Esophagus muscularis mucosa (tissue), 4 donors: ENCODE measurements at places on chromosomes 4 and X. TPM values are rescaled to one million over a fixed set of nuclear protein-coding genes. Genes with fewer than 3 reads are reported as not detected.

GRCh38 chr4:185222598-185222997 lies 13.2 kb downstream of the SNX25 start:
- no peak overlapping the region for H3K27ac ChIP-seq
- H3K4me3 ChIP-seq = no peak overlapping the region
- no peak for DNase-seq
- H3K36me3 ChIP-seq = no peaks in the 10 kb centered on the region
- H3K27me3 ChIP-seq = no peaks in the 10 kb centered on the region

- no peaks in the 10 kb centered on the region for H3K27me3 ChIP-seq
- H3K27ac ChIP-seq = no peak overlapping the region
- no peaks in the 10 kb centered on the region for H3K36me3 ChIP-seq
- DNase-seq = no peak
- H3K4me3 ChIP-seq = no peak overlapping the region
- no peaks in the 10 kb centered on the region for H3K4me1 ChIP-seq
Measured at GRCh38 chr4:96154676-96155075, 314.8 kb downstream of the PDHA2 start.

DNA sequence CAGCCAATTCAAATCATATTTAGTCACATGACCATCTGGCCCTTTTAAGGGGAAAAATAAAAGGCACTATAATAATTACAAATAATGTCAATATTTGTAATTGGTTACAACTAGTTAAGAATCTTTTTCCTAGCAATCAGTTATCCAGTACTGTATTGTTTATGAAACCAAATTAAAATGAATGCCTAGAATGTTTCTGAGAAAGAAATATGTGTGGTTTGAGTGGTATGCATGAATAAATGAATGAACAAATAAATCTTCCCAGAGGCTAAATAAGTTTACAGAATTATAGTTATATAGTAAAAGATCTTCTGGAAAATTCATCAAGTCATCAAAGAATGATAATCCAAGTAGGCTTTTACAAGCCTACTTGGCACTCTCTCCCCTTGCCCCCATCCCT lies 55.8 kb upstream of the F8A3 start:
- DNase-seq = no peak
- no peak overlapping the region for H3K27ac ChIP-seq
- peaks cover 14% of the 10 kb centered on the region for H3K36me3 ChIP-seq
- no peak overlapping the region for H3K4me3 ChIP-seq
- no peaks in the 10 kb centered on the region for H3K27me3 ChIP-seq

- peaks cover 46% of the 10 kb centered on the region for H3K4me1 ChIP-seq
- peak within 1 kb of the TSS; percentile 92 for H3K27ac ChIP-seq
- DNase-seq = no peak
- no peaks in the 10 kb centered on the region for H3K36me3 ChIP-seq
Measured at GRCh38 chr4:74794382-74795010, at the start of gene BTC. Gene BTC, minus strand, starts transcription at chr4:74794523. Its CDS starts 198 bp downstream, at chr4:74794325.

DNA sequence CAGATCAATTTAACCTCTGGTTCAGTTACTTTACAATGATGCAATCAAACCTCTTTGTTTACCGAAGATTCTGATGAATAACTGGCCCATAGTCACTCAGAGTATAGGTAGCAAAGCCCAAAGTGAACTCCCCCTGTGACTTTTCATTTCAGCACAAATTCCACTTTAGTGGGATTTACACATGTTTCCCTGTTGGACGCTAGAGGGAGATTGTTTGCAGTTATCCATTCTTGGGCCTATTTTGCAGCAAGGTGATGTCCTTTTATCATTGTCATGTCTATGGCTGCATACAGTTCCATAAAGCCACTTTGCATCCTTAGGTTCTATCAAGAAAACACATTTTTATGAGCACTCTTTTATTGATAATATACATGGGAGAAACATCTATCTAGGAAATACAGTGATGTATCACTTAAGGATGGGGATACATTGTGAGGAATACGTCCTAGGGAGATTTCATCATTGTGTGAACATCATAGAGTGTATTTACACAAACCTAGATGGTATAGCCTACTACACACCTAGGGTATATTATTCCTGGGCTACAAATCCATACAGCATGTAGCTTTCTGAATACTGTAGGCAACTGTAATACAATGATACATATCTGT lies 14.5 kb upstream of the DKK2 start:
- no peaks in the 10 kb centered on the region for H3K36me3 ChIP-seq
- H3K27me3 ChIP-seq = no peaks in the 10 kb centered on the region
- DNase-seq = no peak
- no peaks in the 10 kb centered on the region for H3K4me1 ChIP-seq
- no peak overlapping the region for H3K4me3 ChIP-seq
- H3K27ac ChIP-seq = no peak overlapping the region

DNA sequence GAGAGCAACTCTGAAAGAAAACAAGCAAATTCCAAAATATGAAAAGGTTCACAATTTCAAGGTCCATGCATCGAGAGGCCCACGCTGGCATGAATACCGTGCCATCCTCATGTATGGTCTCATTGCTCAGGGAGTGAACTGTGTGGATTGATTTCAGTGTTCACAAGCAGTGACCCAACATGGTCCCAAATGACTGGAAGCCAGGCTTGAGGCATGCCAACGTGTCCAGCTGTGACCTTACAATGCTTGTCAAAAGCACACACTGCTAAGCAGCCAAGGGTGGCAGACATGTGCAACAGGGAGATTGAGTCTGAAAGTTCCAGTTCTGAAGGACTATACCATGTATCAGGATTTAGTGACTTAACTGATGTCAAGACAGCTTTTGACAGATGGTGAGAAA lies 58.7 kb upstream of the CLDN24 start:
- no peak overlapping the region for H3K4me3 ChIP-seq
- no peak for DNase-seq
- H3K36me3 ChIP-seq = no peaks in the 10 kb centered on the region
- no peaks in the 10 kb centered on the region for H3K4me1 ChIP-seq

- H3K27ac ChIP-seq = no peak overlapping the region
- H3K4me3 ChIP-seq = no peak overlapping the region
- DNase-seq = no peak
- no peaks in the 10 kb centered on the region for H3K36me3 ChIP-seq
- no peaks in the 10 kb centered on the region for H3K4me1 ChIP-seq
Measured at GRCh38 chrX:67596839-67597790, 53.3 kb downstream of the AR start.

GRCh38 chr4:183182873-183183725 lies 84.0 kb downstream of the WWC2 start:
- no peaks in the 10 kb centered on the region for H3K36me3 ChIP-seq
- H3K27ac ChIP-seq = no peak overlapping the region
- no peaks in the 10 kb centered on the region for H3K27me3 ChIP-seq
- no peak for DNase-seq

DNA sequence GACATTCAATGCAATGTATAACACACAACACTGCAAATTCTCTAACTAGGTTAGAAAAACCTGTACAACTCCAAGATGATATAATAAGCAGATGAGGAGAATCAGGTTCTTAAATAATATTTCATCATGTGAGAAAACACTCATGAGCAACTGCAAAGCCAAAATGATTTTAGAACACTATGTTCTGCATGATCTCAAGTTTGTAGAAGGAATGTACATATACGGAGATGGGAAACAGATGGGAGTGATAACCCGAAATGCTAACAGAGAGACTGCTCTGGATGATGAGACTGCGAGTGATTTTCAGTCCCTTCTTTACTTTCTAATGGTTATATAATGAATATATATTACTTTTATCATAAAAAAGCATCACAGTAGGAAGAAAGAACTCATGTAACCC lies 80.9 kb downstream of the PCYT1B start:
- no peak overlapping the region for H3K4me3 ChIP-seq
- no peak for DNase-seq
- no peaks in the 10 kb centered on the region for H3K27me3 ChIP-seq
- H3K27ac ChIP-seq = peak overlapping the region; percentile 60
- no peaks in the 10 kb centered on the region for H3K4me1 ChIP-seq

- H3K27me3 ChIP-seq = no peaks in the 10 kb centered on the region
- no peaks in the 10 kb centered on the region for H3K36me3 ChIP-seq
- H3K27ac ChIP-seq = no peak overlapping the region
- DNase-seq = no peak
- no peaks in the 10 kb centered on the region for H3K4me1 ChIP-seq
Measured at GRCh38 chr4:24720436-24720835, 74.9 kb upstream of the SOD3 start.

GRCh38 chr4:70945452-70946055 lies 43.4 kb downstream of the MOB1B start:
- peaks cover 3% of the 10 kb centered on the region for H3K4me1 ChIP-seq
- no peak overlapping the region for H3K27ac ChIP-seq
- no peak for DNase-seq
- no peaks in the 10 kb centered on the region for H3K27me3 ChIP-seq

DNA sequence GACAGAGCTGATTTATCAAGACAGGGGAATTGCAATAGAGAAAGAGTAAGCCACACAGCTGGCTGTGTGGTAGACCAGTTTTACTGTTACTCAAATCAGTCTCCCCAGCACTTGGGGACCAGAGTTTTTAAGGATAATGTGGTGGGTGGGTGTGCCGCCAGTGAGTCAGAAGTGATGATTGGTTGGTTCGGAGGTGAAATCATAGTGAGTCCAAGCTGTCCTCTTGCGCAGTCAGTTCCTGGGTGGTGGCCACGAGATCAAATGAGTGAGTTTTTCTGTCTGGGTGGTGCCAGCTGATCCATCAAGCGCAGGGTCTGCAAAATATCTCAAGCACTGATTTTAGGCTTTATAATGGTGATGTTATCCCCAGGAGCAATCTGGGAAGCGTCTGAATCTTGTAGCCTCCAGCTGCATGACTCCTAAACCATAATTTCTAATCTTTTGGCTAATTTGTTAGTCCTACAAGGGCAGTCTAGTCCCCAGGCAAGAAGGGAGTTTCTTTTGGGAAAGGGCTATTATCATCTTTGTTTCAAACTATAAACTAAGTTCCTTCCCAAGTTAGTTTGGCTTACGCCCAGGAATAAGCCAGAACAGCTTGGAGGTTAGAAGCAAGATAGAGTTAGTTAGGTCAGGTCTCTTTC lies 44.0 kb upstream of the PPP1R2C start:
- H3K27me3 ChIP-seq = no peaks in the 10 kb centered on the region
- no peak overlapping the region for H3K4me3 ChIP-seq
- H3K27ac ChIP-seq = no peak overlapping the region
- H3K4me1 ChIP-seq = no peaks in the 10 kb centered on the region
- no peak for DNase-seq
- no peaks in the 10 kb centered on the region for H3K36me3 ChIP-seq

GRCh38 chr4:126215759-126216158 lies 901.0 kb downstream of the FAT4 start:
- H3K36me3 ChIP-seq = no peaks in the 10 kb centered on the region
- H3K4me3 ChIP-seq = no peak overlapping the region
- no peaks in the 10 kb centered on the region for H3K4me1 ChIP-seq
- no peak for DNase-seq

DNA sequence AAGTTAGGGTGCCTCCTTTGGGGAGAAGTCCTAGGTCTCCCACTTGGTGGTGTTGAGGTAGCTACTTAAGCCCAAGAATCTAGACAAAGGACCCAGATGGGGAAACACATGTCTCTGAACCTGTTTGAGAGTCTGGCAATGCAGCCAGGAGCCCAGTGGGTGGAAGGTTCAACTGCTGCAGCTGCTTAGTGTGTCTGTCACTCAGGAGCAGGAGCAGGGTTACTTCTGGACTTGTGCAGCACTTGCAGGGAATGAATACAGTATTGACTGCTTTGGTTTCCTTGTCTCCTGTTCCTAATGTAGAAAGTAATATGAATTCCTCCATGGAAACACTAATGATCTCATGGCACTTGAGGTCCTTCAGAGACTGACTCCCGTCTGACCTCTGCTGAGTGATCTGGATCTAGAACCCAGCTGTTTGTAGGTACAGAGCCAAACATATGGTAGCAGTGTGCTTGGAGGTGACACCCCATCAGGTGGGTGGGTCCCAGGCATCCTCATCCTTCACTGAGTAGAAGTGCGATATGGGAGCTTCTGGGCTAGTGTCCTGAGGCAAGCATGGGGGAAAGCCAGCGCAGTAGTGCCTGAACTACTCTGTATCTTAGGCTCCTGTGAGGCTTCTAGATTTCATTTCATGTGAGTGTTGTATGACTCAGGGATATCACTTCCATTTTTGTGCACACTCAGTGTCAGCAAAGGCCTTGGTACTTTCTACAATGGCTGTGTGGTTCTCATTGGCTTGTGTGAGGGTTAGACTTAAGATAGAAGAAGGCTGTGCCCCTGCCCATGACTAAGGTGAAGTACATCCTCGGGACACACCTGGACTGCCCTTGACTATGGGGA lies 85.0 kb upstream of the WDR1 start:
- H3K4me1 ChIP-seq = no peaks in the 10 kb centered on the region
- no peaks in the 10 kb centered on the region for H3K36me3 ChIP-seq
- H3K27me3 ChIP-seq = no peaks in the 10 kb centered on the region
- H3K4me3 ChIP-seq = no peak overlapping the region

DNA sequence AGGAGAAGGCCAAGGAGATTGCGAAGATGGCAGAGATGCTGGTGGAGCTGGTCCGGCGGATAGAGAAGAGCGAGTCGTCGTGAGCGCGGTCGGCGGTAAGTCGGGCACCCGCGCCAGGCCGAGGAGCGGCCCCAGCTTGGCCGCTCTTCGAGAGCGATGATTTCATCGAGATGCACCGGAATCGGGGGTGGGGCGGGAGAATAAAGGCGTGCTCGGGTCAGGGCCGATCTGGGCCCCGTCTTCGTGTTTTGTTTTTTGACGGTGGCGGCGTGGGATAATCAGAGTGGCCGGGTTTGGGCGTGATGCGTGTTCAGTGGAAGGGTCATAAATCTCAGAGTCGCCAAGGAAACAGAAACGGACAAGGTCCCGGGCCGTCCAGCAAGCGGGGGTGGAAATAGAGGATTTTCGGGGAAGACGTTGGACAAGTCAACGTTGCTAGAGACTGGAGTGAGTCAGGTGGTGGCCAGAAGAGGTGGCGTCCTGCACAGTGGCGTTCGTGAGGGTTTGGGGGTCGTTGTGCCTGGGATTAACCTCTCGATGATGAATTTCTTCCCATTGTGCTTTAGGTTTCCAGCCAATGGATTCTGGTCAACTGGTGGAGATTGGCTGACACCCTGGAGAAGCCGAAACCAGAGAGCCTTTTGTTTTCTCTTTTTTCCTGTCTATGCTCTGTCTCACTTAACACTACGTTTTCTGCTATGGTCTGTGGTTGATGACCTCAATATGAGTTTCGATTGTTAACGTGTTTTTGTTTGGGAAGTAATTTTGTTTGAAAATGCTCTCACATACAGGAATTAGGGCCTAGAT lies 882 bp downstream of the MRFAP1 start:
- peaks cover 32% of the 10 kb centered on the region for H3K4me1 ChIP-seq
- peaks cover 6% of the 10 kb centered on the region for H3K36me3 ChIP-seq
- DNase-seq = no peak
- peak overlapping the region; percentile 96 for H3K27ac ChIP-seq
- H3K4me3 ChIP-seq = peak overlapping the region; percentile 91

DNA sequence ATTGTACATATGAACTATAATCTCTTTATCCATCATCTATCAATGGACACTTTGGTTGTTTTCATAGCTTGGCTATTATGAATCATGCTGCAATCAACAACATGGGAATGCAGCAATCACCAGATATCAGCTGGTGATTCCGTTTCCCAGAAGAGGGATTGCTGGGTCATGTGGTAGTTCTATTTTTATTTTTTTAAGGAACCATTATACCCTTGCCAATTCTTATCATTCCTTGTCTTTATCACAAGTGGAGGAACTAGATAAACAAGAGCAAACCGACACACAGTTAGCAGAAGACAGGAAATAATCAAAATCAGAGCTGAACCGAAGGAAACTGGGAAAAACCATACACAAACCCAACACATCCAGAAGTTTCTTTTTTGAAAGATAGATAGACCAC lies 14.5 kb upstream of the LNX1 start:
- no peak overlapping the region for H3K4me3 ChIP-seq
- no peaks in the 10 kb centered on the region for H3K36me3 ChIP-seq
- no peak overlapping the region for H3K27ac ChIP-seq
- H3K27me3 ChIP-seq = no peaks in the 10 kb centered on the region
- DNase-seq = no peak

The ARX gene
- total RNA-seq = not detected

The PCSK1N gene
- 6.5 TPM for total RNA-seq

The DCAF4L1 gene
- total RNA-seq = 0.29 TPM

The GAGE12G gene
- not detected for total RNA-seq

The NEXMIF gene
- 5.0 TPM for total RNA-seq
